Lung (tissue), 17 donors: ENCODE measurements at places on chromosomes 16 and 17. TPM values are rescaled to one million over a fixed set of nuclear protein-coding genes. Genes with fewer than 3 reads are reported as not detected.
A peak's percentile ranks its signal among the peaks of the same experiment; 100 is the strongest.

Gene MVD
- total RNA-seq = 123 TPM

Gene SLC52A1
- 0.54 TPM for total RNA-seq

Gene DNAH3
- 24.1 TPM for total RNA-seq

Gene CD300C
- 1.2 TPM for total RNA-seq

Gene SCN4A
- 0.49 TPM for total RNA-seq

DNA sequence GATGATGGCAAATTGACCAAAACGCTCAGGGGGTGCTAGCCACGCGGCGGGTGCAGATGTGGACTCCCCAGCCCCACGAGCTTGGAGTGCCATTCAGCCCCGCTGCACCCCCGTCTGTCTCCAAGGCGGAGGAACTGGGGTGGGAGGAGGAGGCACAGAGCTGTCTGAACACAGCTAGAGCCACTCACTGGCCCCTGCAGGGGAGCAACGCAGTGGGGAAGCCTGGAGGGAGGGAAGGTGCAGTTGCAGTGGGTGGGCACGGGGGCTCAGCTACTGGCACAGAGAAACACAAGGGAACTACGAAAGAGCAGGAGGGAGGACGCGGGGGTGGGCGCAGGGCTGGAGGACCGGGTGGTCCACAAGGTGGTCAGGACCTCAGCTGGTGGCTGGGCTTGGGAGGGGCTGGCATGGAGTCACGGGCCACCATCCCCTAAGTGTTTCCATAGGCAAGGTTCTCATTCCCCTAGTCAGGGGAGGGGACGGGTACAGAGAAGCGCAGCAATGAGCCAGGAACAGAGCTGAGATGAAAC lies 46.3 kb upstream of the CDR2 start:
- no peak overlapping the region for H3K27ac ChIP-seq
- no peak for DNase-seq
- peaks cover 4% of the 10 kb centered on the region for H3K36me3 ChIP-seq
- no peak overlapping the region for H3K4me3 ChIP-seq
- no peaks in the 10 kb centered on the region for H3K4me1 ChIP-seq

DNA sequence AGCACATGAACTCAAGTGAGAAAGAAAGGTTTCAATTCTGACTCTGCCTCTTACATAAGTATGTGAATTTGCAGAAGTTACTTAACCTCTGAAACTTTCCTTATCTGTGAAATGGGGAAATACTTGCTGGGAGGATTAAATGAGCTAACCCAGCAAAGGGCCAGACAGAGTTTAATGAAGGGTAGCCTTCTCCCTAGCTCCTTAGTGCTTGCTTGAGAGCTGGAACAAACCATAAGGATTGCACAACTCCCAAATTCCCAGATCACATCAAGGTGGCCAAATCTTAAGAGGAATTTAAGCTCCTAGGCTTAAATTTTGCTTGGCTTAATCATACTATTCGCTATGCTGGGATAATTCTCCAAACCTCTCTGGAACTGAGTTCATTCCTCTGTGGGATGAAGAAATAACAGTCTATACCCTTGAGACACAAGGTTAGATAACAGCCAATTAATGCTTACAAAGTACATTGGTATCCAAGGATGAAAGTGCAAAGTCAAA lies 11.8 kb upstream of the WSB1 start:
- no peak overlapping the region for H3K27ac ChIP-seq
- DNase-seq = no peak
- no peak overlapping the region for H3K4me3 ChIP-seq
- H3K27me3 ChIP-seq = no peaks in the 10 kb centered on the region

GRCh38 chr17:5707482-5707881 lies 123.2 kb upstream of the NLRP1 start:
- no peaks in the 10 kb centered on the region for H3K36me3 ChIP-seq
- H3K4me1 ChIP-seq = no peaks in the 10 kb centered on the region
- no peaks in the 10 kb centered on the region for H3K27me3 ChIP-seq
- no peak overlapping the region for H3K4me3 ChIP-seq
- no peak overlapping the region for H3K27ac ChIP-seq

GRCh38 chr17:74780443-74781238 lies 4.5 kb upstream of the NAT9 start:
- H3K4me3 ChIP-seq = no peak overlapping the region
- no peaks in the 10 kb centered on the region for H3K27me3 ChIP-seq
- H3K4me1 ChIP-seq = peaks cover 4% of the 10 kb centered on the region
- H3K27ac ChIP-seq = no peak overlapping the region

DNA sequence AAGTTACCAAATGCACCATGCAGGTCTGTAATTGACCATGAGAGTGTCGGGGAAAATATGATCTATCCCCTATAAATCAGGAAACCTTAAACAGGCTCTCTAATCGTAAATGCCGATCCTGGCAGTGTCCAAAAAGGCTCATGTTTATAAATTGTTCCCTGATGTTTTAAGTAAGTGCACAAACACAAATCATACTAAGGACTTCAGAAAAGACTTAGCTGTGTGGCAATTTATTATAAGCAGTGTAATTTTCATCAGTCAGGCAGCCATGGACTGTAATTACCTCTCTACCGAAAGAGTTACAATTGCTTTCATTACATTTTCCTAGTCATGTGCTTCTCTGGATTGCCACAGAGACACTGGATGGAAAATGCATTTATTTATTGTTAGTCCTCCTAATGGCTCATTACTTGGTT lies 73.4 kb upstream of the COX10 start:
- H3K4me3 ChIP-seq = no peak overlapping the region
- no peaks in the 10 kb centered on the region for H3K36me3 ChIP-seq
- H3K27ac ChIP-seq = no peak overlapping the region
- H3K27me3 ChIP-seq = no peaks in the 10 kb centered on the region
- DNase-seq = peak; percentile 38

DNA sequence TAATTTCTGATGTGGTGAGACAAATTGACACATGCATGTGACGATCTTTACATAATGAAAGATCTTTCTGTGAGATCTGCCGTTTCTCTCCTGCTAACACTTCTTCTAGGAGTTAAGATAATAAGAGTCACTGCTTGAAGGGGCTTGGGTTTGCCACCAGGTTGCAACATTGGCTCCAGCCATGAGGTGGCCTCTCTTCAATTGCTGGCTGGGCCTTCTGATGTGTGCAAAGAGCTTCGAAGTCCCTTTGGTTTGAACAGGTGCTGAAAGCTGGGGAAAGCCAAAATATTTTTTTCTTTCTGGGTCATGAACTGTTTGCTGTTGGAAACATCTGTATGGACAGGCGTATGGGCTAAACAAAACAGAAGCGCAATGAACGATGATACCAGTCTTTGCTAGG lies 204.1 kb upstream of the SALL1 start:
- H3K27ac ChIP-seq = no peak overlapping the region
- H3K27me3 ChIP-seq = no peaks in the 10 kb centered on the region
- H3K36me3 ChIP-seq = no peaks in the 10 kb centered on the region
- no peak overlapping the region for H3K4me3 ChIP-seq
- DNase-seq = no peak
- no peaks in the 10 kb centered on the region for H3K4me1 ChIP-seq

DNA sequence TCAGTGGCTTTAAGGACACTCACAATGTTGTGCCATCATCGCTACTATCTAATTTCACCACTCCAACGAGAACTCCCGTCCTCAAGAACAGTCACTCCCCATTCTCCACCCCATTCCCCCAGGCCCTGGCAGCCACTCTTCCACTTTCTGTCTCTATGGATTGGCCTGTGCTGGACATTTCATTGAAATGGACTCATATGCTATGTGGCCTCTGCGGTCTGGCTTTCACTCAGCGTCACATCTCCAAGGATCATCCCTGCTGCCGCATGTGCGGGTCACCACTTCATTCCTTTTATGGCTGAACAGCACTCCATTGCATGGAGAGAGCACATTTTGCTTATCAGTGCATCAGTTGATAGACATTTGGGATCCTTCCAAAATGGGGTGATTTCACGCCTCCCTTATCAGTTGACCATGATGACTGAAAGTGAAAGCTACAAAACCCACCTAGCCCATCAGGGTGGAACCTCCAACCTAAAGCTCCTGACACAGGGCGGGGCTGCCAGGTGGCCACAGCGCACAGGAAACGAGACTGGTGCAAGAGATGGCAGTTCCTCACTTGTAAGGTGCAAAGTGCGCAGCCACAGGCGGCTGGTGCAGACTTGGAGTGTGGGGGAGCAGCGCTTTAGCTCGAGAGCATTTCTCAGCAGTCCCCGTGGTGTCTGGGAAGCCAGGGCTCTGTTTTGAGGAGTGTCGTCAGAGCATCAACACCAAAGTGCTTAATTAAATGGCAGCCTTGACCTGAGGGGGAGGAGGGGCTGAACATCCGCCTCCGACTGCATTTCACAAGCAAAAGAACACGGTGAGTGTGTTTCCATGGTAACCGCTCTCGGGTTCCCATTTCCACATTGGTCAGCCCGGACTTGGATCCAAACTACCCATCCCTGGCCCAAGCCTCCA lies 23.8 kb downstream of the COTL1 start:
- peaks cover 11% of the 10 kb centered on the region for H3K4me1 ChIP-seq
- DNase-seq = peak; percentile 67
- H3K4me3 ChIP-seq = no peak overlapping the region
- H3K36me3 ChIP-seq = no peaks in the 10 kb centered on the region

- H3K4me3 ChIP-seq = peak overlapping the region; percentile 66
- peaks cover 17% of the 10 kb centered on the region for H3K4me1 ChIP-seq
- no peaks in the 10 kb centered on the region for H3K36me3 ChIP-seq
- no peaks in the 10 kb centered on the region for H3K27me3 ChIP-seq
- DNase-seq = no peak
- H3K27ac ChIP-seq = peak overlapping the region; percentile 74
Measured at GRCh38 chr16:4272114-4272956, 488 bp downstream of the TFAP4 start.

DNA sequence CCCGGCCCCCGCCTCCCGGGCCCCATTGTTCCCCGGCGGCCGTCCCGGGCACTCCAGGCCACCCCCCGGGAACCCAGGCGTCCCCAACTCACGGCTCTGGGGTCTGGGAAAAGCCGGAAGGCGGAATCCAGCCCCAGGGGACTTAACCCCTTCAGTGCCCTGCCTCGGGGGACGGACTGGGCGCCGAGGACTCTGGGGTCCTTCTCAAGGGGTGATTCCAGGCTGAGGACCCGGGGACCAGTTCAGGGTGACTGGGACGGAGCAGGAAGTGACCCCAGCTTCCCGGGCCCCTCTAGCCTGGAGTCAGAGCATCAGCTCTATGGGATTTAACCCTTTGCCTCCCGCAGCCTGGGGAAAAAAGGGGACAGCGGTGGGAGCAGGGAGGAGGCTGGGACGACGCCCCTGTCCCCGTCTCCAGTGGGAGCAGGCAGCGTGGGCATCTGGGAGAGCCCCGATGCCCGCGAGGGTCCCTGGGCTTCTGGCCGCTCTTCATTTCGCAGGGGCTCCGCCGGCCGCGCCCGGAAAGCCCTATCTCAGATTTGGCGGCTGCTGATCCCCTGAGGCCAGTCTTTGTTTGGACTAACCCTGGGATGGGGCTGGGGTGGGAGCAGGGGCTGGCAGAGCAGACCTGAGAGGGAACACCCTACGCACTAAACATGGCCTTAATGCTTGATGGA lies at the start of gene ZNF629:
TSS of gene ZNF629 (minus strand) at position 270 of the 677 bp plus-strand sequence. CDS start 2,723 bp downstream, outside the sequence.
- H3K27me3 ChIP-seq = no peaks in the 10 kb centered on the region
- H3K4me3 ChIP-seq = peak within 1 kb of the TSS; percentile 93
- peaks cover 5% of the 10 kb centered on the region for H3K4me1 ChIP-seq
- peak; percentile 83 for DNase-seq

DNA sequence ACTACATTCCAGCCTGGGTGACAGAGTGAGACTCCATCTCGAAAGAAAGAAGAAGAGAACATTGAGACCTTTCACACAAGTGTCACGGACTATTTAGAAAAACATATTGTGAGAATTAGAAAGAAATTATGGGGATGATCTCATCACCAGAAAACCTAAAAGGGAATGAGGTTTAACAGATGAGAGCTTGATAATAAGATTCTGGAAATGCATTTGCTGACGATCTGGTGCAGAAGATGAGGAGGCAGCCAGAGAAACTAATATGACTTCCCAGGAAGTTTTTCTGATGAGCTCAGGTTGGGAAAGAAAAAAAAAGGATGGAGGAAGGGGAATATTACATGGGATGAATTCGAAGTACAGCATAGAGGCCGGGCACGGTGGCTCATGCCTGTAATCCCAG lies 10.8 kb upstream of the APOH start:
- DNase-seq = no peak
- H3K4me3 ChIP-seq = no peak overlapping the region
- H3K4me1 ChIP-seq = no peaks in the 10 kb centered on the region
- no peaks in the 10 kb centered on the region for H3K27me3 ChIP-seq
- no peak overlapping the region for H3K27ac ChIP-seq

GRCh38 chr16:50705436-50706110 lies 12.2 kb downstream of the NOD2 start:
- H3K36me3 ChIP-seq = no peaks in the 10 kb centered on the region
- no peak overlapping the region for H3K27ac ChIP-seq
- DNase-seq = no peak

- H3K4me1 ChIP-seq = peaks cover 24% of the 10 kb centered on the region
- H3K27me3 ChIP-seq = no peaks in the 10 kb centered on the region
- peaks cover 12% of the 10 kb centered on the region for H3K36me3 ChIP-seq
- no peak for DNase-seq
- peak overlapping the region; percentile 1 for H3K4me3 ChIP-seq
Measured at GRCh38 chr17:77143306-77143705, 2.5 kb downstream of the SEC14L1 start.

GRCh38 chr17:32277284-32277683 lies 11.7 kb downstream of the RHBDL3 start:
- H3K27me3 ChIP-seq = no peaks in the 10 kb centered on the region
- H3K27ac ChIP-seq = no peak overlapping the region
- peak; percentile 76 for DNase-seq
- H3K4me1 ChIP-seq = no peaks in the 10 kb centered on the region
- H3K36me3 ChIP-seq = no peaks in the 10 kb centered on the region
- no peak overlapping the region for H3K4me3 ChIP-seq

GRCh38 chr17:5826384-5826783 lies 242.1 kb upstream of the NLRP1 start:
- H3K27ac ChIP-seq = no peak overlapping the region
- no peak overlapping the region for H3K4me3 ChIP-seq
- no peaks in the 10 kb centered on the region for H3K4me1 ChIP-seq
- H3K36me3 ChIP-seq = no peaks in the 10 kb centered on the region

DNA sequence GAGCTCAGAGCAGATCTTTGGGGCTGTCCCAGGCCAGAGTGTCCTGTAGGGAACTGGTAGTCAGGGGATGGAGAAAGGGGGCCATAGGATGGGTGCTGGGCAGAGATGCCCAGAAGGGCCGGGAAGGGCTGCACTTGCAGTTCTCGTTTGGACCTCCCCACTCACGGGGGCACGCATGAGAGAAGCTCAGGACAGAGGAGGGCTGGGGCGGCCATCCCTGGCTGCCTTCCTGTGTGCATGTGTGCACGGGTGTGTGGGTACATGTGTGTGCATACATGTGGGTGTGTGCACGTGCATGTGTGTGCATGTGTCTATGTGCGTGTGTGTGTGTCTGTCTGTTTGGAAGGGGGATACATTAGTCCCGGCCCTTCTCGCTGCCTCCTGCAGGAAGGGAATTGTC lies 73.3 kb downstream of the COG7 start:
- no peak overlapping the region for H3K4me3 ChIP-seq
- no peaks in the 10 kb centered on the region for H3K36me3 ChIP-seq
- no peak overlapping the region for H3K27ac ChIP-seq
- no peak for DNase-seq
- no peaks in the 10 kb centered on the region for H3K27me3 ChIP-seq
- H3K4me1 ChIP-seq = no peaks in the 10 kb centered on the region
